ENCODE measurements at places on chromosomes 2 and 18.

DNA sequence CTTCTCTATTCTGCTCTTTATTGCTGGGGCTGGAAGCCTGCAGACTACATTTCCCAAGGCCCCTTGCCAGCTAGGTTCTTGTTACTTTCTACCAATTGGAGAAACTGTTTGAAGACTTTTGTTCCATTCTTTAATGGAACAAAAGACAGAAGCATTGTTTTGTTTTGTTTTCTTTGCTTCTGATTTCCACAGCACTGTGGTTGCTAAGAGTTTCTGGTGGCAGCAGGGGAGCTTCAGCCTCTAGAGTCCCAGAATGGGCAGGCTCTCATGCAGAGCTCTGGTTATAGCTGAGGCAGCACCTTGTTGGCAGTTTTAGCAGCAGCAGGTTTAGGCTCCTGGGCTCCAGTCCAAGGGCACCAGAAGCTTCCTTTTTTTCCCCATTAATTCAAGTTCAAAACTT is 234.3 kb downstream of the ETAA1 start:
- no peak for DNase-seq

- no peak for DNase-seq
Measured at GRCh38 chr2:43081131-43081765, 145.2 kb downstream of the ZFP36L2 start.

DNA sequence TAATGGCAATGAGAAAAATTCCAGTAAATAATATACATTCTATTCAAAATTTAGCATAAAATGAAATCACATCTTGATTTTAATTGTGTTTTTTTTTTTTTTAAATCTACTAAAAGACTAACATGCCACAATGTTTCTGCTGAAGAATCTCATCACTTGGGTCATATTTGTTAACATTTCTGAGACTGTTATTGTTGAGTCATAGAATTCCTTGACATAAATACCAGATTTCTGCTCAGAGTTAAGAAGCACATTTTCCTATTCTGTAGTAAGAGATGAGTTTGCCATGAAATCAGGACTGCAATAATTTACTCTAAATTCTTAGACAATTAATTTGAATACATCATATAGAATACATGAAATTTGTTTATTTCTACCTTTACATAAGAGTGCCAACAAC is 154.9 kb upstream of the KYNU start:
- DNase-seq, result no peak

GRCh38 chr2:231568785-231569435 is 23.8 kb upstream of the TEX44 start:
- no peak for DNase-seq

DNA sequence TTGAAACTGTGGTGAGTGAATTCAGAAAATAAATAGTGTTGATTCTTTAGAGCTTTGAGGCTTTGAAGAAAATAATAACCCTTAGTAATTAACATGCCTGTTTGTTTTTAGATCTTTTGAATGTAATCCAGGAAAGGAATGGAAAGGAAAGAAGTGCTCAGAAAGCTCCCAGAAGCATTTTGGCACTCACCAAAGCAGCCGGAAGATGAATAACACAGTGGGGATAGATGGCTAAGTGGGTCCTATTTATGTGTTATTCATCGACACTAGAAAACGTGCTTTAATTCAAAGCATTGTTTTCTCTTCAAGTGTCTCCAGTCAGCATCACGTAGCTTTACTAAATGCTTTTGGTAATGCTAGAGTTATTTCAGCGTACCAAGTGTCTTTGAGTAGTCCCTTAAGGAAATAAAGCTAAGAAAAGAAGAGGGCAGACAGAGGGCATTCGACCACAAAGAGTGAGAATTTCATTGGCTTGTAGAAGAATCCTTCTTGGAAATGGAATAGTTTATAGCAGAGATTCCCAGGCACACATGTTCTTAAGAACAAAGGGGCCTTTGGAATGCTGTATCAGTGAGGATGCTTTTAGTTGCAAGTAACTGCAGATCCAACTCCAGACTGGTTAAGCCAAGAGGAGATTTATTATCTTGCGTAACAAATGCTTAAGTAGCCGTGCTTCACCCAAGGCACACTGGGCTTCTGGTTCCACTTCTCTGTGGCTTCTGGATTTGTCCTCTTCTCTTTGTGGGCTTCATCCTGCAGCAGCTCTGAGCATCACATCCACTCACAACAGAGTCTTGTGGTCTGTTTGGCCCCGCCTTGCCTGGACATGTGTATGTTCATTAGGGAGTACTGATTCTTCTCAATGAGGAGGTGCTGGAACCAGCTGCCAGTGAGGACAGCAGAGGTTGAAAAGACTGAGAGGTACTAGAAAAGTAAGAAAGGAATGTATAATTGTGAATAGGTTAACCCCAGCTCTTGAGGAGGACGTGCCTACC is 63.6 kb upstream of the LTBP1 start:
- DNase-seq, result no peak

GRCh38 chr2:222920657-222921186 is 59.9 kb downstream of the ACSL3 start:
- no peak for DNase-seq

DNA sequence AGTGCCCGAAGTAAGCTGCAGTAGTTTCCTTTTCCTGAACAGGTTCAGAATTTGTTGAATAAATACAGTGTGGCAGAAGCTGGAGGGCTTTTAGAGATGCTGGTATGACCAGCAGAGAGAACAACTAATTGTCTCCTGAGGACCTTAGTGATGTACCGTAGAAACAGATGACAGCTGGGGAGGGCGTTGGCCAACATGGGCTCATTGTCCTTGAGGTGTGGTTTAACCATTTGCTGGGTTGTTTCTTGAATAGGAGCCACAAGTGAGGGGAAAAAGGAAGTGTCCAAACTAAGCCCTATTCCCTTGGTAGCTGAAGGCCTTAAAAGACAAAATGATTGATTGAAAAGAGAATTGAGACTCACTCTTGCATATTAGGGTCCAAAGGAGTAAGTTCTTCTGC is 11.7 kb upstream of the FAM228A start:
- DNase-seq, result no peak
